Epithelial cell of prostate (primary cell): ENCODE measurements at places on chromosomes 2 and 18.
A peak's percentile ranks its signal among the peaks of the same experiment; 100 is the strongest.

DNA sequence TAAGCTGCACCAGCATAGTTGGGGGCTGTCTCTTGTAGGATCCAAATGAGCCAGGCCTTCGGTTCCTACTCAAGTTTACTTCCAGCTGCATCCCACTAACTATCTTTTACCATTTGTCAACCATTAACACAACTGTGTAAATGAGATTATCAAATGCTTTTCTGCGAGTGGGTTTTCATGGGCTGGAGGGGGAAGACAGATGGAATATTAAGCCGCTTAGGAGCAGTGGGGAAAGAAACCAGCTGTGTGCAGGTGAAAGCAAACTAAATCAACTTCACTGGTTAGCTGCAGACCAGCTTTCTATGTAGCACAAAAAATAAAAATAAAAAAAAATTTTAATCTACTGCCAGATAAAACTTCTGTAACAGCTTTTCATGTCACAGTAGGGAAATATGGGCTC is 307.3 kb upstream of the FBXO11 start:
- DNase-seq: no peak

GRCh38 chr2:163455815-163456214 is 280.0 kb downstream of the FIGN start:
- no peak for DNase-seq

GRCh38 chr2:148554459-148555247 is 89.9 kb upstream of the EPC2 start:
- no peak for DNase-seq

GRCh38 chr2:149040451-149040850 is 2.0 kb downstream of the LYPD6B start:
- no peak for DNase-seq

DNA sequence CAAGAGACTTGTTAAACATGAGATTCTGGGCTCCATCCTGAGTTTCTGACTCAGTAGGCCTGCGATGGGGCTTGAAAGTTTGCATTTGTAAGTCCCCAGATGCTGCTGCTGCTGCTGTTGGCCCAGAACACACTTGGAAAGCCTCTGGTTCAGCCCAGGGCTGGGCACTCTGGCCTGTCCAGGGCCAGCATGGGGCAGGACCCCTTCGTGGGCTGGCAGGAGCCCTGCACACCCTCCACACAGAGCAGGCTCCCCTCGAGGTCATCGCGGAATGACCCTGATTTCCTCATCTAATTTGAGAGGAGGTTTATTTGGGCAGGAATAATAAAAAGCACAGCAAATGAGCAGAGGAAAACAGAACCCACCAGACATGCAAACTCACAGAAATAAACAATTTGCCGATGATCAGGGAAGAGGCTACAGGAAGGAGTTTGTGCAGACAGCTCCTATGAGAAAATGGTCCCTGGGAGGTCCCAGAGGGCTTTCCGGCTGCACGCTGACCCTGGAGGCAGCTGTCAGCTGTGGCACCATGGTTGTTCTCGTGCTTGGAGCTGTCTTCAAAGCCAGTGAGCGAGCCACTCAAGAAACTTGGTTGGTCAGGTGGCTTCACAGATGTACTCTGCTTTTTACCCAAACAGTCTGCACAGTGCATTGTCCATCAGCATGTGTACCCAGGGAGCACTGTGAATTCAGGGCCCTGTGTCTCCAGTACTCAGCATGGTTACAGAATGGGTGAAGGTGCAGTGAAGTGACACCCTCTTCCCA is 119.3 kb downstream of the GLI2 start:
- DNase-seq: no peak

DNA sequence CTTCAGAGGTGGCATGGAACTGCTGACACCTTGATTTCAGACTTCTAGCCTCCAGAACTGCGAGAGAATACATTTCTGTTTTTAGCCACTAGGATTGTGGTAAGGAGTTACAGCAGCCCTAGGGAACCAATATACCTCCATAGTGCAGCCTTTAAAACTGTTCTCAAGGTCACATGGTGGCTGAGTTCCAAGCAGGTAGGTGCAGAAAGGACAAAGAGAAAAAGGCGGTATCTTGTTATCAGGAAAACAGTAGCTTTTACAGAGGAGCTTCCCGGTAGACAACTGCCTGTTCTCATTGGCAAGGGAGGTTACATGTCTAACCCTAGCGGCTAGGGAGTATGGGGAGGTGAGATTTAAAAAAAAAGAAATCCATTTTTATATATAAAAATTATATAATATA is 96.2 kb upstream of the BCL2L11 start:
- DNase-seq: no peak

GRCh38 chr18:76370201-76370600 is 124.8 kb downstream of the ZNF516 start:
- no peak for DNase-seq

GRCh38 chr2:68216454-68217310 is 35.6 kb downstream of the PPP3R1 start:
- no peak for DNase-seq

DNA sequence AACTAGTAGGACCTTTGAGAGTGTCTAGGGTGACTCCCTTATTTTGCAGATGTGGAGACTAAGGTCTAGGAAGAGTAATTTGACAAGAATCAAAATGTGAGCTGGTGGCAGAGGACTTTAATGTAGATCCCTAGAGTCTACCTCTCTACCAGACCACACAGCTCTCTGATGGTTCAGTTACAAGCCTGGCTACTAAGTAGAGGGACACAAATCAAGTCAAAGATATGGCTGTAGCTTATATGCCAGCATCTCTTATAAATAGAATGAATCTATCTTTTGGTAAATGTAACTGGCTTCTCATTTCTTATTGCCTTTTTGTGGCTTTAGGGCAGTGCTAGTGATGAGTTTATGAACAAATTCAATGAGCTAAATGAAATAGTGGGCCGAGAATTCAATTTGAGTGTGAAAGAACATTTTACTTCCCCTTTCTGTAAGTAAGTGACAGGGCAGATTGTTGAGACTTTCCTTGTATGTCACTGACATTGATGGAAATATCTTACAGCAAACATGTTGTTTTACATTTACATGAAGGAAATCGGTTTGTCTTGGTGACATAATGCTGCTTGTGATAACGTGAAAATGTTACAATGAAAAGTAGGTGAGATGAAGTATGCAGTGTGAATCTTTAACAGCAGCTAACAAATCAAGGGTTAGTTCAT is 28.3 kb downstream of the CSRNP3 start:
- DNase-seq: no peak

GRCh38 chr2:76861708-76862107 is 660.5 kb downstream of the LRRTM4 start:
- no peak for DNase-seq

DNA sequence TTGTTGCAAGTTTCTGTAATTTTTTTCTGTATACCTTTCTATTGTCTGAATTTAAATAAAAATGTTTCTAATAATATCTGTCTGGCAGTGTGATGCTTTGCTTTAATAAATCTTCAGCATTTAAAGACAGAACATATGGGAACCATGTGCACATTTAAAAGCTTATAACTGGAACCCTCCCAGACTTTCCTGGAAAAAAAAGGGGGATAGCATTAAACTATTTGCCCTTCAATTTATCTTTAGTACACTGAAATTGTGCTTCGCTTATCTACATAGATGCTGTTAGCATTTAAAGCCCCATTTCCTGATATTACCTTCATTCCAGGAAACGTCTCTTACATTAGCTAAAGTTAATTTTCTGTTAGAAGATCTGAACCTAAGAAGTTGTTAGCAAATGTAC is 64.6 kb downstream of the ZC3H6 start:
- no peak for DNase-seq

DNA sequence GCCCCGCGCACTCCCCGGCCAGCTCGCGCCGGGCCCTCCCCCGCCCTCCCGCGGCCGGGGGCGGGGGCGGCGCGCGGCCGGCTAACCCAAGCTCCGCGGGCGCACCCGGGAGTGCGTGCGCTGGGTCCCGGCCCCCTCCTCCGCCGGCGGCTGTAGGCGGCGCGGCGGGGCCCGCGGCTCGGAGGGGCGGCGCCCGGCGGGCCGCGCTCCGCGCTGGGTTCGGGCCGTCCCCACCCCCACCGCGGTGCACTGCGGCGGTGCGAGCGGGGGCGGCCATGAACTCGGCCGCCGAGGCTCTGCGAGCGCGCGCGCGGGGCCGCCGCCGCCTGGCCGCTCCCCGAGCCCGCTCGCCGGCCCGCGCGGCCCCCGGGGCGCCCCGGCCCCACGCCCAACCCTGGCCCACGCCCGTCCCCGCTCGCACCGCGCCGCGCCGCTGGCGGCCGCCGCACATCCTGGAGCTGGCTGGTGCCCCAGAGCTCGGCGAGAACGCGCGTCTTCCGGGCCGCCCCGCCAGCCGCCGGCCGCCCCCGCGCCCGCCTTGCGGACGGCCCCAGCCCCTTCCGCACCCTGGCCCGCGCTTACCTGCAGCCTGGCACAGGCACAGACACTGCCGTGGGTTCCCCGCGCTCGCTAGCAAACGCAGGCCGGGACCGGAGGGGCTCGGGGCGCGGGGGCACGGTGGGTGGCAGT is at the start of gene ZBTB14:
TSS of gene ZBTB14 (minus strand) at position 496 of the 690 bp plus-strand sequence. CDS start 2,480 bp downstream, outside the sequence.
- DNase-seq: no peak

- DNase-seq: peak; percentile 5
These were observed 7.6 kb downstream of the FSIP2 start for GRCh38 chr2:185745864-185746859.

- peak; percentile 48 for DNase-seq
These were observed 276.1 kb downstream of the RDH14 start for GRCh38 chr2:18284331-18284730.

DNA sequence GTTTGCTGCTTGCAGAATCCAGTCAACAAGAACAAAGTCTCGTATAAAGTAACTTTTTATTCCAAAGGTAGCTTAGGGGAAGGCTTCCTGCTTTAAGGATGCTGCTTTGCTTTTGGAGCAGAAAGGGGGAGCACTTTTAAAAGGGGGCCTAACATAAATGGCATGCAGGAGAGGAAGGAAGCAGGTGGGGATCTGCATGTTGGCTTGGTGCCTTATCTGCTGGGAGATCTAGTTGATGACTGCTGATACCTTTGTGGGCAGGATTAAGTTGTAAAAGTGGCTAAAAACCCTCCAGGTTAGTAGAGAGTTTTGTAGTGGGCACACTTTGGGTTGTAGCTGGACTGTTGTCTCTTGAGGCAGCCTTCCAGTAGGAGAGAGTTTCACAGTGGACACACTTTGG is 22.5 kb downstream of the UBR3 start:
- DNase-seq: no peak

DNA sequence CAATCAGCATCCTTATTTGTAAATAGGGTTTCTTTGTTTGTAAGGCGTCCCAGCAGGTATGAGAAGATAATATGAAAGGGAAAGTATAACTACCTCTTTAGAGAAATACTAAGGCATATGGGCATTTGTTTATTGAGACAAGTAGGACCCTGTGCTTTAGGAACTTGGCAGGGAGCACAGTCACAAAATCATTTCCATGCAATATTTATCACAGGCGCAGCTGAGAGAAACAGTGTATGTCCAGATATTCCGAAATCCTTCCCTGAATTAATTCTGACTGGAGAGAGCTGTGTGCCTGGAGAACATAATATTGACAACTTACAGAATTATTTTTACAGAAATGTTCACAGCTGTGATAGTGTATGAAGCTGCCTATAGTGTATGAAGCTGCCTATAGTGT is 416.7 kb downstream of the THSD7B start:
- DNase-seq: no peak

- DNase-seq: no peak
These were observed 108.3 kb upstream of the NOSTRIN start for GRCh38 chr2:168694173-168694572.

DNA sequence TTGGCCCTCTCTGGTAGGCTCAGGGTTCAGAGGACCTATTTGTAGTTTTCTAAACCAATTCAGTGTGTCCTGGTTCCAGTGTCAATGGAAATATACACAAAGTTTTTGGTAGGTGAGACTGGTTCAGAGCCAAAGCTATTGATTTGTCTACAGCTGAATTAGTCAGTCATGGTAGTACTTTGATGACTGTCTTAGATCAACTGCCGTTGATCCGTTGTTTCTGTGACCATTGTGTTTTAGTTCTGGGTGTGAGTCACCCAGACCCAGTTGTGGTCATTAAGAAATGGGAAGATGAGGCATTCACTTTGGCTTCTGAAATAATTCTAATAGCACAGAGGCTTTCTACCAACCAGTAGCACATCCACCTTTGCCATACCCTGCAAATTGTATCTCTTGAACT is 16.0 kb upstream of the RPE start:
- DNase-seq: no peak

DNA sequence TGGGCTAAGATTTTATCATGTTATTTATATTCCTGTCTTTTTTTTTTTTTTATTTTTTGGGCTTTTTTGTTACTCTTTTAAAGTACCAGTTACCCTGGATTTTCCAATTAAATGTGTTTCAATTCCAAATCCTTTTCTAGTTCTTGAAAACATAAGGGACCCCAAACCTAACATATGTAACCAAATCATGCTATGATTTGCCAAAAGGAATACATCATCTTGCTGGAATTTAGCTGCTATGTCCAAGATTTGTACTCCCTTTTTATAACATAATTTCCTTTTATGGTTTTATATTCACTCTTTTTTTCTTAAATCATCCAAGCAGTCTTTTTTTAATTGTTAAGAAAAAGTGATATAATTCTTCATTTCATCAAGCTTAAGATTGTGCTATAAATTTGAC is 60.9 kb upstream of the DSEL start:
- no peak for DNase-seq

DNA sequence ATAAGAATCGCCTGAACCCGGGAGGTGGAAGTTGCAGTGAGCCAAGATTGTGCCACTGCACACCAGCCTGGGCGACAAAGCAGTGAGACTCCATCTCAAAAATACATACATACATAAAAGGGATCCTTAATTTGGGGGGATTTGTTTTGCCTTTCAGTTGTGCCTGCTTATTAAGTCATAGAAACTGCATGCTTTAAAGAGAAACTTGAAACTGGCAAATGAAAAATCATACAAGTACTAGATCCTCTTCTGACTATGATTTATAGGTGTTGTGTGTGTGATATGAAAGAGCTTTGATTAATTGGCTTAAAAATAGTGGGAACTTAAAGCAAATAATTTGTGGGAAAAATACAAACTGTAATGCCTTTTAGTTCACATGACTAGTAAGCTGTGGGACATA is 963.7 kb downstream of the CNTNAP5 start:
- no peak for DNase-seq

GRCh38 chr2:96209011-96209728 is 543 bp upstream of the STARD7 start:
- no peak for DNase-seq

DNA sequence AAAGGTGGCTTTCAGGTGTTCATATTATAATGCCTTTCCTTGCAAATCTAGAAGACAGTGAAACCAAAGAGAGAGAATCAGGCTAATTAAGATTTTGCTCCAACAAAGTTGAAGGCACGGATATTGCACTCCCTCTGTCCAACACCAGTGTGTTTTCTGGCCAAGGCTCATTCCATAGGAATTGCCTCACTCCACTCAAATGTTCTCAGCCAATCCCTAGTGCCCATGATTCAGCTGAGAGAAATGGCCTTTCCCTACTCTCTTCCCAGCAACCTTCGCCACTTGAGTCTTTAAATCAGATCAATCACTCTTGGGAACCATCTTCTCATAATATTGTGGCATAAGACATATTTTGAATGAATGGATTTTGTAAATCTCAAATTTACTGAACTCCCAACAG is 768.2 kb upstream of the ACVR2A start:
- no peak for DNase-seq

DNA sequence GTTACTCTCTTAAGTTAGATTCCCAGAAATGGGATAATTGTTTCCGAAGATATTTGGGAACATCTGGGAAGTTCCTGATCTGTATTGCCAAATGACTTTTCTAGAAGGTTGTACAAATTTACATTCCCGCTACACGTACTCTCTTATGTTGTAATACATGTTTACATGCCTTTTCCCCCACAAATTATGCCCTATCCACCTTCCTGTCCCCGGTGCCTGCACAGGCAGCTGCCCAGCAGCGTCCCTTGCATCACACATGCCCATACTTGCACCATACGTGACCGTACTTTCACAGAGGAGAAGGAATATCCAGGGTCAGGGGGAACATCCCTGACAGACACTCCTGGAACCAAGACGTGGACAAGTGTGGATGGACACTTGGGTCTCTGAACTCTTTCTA is 24.2 kb upstream of the KLF11 start:
- no peak for DNase-seq
